ENCODE measurements at places on chromosomes 3 and 15.

DNA sequence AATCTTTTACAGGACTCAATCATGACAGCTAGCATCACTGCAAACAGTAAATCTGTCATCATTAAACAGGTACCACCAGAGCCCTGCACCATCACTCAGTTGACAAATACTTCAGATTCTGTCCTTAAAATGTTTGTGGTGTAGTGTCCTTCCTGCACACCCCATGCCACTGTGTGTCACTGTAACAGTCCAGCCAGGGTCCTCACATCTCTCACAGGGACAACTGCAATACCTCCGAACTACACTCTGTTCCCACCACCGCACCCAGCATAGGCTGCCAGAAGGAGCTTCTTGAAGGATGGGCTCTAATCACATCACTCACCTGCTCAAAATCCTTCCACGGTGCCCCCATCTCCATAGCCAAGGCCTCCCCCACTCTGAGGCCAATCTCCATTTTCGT, 90.2 kb upstream of the FGF12 start:
- DNase-seq, result no peak

- DNase-seq, result no peak
Observed at GRCh38 chr3:103947062-103947461, 1419.6 kb upstream of the ALCAM start.

DNA sequence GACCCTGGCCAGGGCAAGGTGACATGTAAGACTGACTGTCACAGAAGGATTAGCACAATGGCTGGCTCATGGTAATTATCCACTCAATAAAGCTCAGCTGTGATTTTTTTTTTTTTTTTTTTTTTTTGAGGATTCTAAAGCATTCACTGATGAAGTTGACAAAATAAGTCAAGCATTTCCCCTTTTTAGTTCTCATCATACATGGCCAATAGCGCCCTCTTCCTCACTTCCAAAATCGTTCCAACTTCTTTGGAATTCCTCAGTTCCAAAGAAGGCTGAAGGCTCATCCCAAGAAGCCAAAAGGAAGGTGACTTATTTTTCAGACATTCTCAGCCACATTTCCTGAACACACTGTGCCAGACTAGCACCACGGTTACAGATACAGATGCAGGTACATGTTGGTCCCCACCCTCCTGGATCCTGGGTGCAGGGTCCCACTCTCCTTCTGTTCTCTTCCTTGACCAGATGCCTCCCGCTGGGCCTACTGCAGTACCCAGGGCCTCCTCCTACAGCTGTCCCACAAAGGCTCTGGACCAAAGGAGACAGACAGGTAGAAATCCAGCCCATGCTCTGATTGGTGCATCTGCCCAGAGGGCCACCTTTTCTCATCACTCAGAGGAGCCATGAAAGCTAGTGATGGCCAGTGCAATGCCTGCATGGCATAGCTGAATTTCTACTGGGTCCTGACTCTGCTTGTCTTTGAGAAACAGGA, 202.6 kb downstream of the UACA start:
- DNase-seq, result no peak

DNA sequence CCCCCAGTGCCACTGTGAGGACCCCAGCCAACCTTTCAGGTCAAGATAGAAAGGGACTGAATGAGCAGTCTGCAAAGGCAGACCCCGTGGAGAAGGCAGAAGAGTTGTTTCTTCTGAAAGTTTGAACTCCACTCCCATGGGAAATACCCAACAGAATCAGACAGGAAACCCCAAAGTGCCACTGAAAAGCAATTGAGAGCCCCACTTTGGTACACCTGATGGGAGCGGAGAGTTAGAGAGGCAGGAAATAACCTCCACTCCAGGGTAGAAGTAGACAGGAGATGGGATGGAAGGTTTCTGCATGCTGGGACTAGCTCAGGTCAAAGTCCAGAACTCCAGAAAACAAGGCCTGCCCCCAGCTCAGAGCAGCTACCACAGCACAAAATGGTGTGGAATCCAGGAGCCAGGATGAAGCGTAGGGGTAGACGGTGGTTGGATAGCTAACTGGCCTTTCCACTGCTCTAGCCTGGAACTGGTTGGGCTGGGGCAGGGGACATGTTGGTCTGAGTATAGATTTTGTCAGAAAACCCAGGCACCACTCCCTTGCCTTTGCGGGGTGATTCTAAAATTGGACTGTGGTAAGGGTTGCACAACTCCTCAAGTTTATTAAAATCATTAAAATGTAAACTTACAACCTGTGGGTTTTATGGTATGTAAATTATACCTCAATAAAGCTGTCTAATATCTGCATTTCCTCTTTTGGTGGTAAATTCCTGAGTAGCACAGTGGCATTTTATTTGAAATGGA, 1.9 kb upstream of the RAB43 start:
- no peak for DNase-seq

- DNase-seq, result no peak
Observed at GRCh38 chr3:138862924-138863775, 28.4 kb upstream of the PIK3CB start.

- no peak for DNase-seq
Observed at GRCh38 chr3:48412375-48413001, 17.4 kb downstream of the PLXNB1 start.

- DNase-seq, result no peak
Observed at GRCh38 chr3:41418961-41419691, 219.8 kb downstream of the CTNNB1 start.

DNA sequence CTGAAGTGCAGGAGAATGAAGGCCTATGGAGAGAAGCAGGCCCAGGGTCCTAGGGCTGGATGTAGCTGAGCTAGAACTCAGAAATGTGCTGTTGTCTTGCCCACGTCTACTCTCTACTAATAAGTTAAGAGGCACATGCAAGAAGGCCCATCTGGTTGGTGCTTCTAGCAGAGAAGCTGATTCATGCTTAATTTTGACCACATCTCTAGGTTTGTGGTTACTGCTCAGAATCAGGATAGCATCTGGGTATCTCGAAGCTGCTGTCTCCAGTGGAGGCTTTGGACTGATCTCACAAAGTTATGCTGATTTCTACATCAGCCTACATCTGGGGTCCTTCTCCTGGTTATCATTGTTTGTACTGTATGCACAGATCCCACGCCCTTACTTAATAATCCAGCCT, 87.3 kb downstream of the CACNA1D start:
- no peak for DNase-seq

GRCh38 chr3:24591661-24592555, 97.3 kb upstream of the THRB start:
- DNase-seq, result no peak

GRCh38 chr15:78448441-78449219, 10.6 kb downstream of the IREB2 start:
- DNase-seq, result no peak

DNA sequence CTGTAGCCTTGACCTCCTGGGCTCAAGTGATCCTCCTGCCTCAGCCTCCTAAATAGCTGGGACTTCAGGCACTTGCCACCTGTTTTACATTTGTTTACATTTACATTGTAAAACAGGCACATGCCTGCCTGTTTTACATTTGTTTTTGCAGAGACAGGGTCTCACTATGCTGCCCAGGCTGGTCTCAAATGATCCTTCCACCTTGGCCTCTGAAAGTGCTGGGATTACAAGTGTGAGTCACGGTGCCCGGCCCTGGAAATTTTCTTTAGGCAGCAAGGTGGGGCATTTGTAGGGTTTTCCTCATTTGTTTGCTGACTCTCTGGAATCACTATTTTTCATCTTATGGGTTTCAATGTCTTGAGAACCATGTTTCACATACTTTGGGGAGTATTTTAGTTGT, 25.0 kb downstream of the PIF1 start:
- no peak for DNase-seq

- no peak for DNase-seq
Observed at GRCh38 chr3:127962937-127963336, 47.9 kb downstream of the KBTBD12 start.

GRCh38 chr3:195540027-195540426, 3.1 kb downstream of the PPP1R2 start:
- no peak for DNase-seq

- no peak for DNase-seq
Observed at GRCh38 chr3:55244247-55244646, 242.9 kb downstream of the WNT5A start.

GRCh38 chr15:64858021-64858575, 16.4 kb downstream of the PLEKHO2 start:
- no peak for DNase-seq

GRCh38 chr3:10463533-10464434, 41.6 kb downstream of the ATP2B2 start:
- DNase-seq, result no peak

DNA sequence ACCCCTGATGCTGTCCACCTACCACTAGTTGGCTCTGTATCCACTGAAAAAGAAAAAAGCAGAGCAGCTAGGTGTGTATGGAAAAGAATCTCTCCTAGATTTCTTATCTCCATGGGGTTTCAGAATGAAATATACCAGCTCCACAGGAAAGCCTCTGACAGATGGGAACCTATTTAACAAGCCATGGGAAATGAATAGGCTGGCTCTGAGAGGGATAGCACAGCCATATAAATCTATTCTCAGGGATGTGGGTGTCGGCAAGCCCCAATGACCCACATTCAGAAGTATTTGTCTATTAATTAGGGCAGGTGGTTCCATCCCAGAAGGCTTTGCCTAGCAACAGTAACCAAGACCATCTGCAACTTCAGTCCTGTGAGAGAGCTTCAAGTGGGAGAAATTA, 694.1 kb downstream of the AGBL1 start:
- no peak for DNase-seq

DNA sequence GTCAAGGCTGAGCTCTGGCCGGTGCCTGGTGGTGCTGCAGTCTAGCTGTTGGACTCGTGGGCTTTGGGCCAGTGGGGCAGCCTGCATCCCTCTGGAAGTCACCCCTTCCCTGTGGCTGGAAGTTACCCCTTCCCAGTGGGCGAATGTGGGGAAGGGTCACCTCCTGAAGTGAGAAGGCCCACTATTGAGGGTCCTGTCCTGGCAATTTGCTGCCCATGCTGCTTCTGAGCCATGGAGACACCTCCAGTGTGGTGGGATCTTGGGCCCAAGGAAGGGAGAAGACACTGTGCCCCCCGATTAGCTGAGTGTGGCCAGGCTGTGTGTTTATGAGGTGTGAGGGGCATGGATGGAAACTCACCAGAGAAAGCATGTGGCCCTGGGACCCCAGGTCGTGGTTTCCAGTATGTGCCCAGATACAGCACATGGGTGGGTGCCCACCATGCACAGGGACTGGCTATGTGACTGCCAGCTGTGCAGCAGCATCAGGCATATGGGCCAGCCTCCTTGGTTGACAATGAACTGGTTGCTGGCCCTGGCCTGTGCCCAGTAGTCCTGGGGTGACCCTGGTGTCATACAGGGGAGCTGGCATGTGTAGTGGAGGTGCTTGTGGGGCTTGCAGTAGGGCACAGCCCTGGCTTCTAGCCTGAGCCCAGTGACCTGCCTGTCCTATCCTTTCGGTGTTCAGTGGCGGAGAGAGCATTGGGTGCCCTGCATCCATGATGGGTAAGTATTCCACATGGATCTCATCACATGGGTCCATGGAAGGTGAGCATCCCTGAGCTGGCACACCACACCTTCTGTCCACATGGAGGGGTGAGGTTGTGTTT, 221.2 kb downstream of the SNRPN start:
- no peak for DNase-seq

DNA sequence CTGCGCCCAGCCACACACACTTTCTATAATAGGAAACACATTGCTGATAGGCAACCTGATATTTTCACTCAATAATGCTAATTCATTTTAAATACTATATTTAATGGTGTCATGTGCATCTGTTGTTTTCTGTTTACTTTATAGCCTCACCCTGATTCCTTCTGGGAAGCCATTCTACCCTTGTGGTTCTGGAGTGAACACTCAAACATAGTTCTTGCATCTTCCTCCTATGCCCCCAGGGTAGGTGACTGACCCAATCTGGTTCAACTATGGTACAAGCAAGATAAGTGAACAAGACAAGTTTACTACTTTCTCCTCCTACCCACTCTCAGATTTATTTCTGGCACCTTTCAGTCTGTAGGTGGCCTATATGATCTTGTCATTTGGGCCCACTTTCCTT, 4.3 kb upstream of the SCG3 start:
- DNase-seq, result no peak

DNA sequence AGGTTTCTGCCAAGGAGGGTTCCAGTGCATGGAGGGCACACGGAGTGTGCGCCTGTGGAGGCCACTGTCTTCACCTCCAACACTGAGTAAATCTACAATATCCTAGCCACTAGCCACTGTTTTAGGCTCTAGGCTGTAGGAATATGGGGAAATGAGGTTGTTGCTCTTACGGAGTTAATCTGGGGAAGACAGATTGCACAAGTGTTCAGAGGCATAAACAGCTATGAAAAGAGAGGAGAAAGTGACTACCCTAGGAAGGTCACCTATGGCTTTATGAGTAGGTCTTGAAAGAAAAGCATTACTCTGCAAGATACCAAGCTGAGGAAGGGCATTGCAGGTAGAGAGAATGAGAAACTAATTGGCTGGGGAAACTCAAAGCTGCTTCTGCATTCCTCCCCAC, 85.7 kb downstream of the CYP19A1 start:
- DNase-seq, result no peak

All from stimulated activated CD8-positive, alpha-beta memory T cell treated with anti-CD3 and anti-CD28 coated beads, Interleukin-4, amount 100 ng/mL, for 4 hours (primary cell).